GM12864 (cell line): ENCODE measurements at places on chromosomes 6 and 20.

GRCh38 chr6:138577151-138577915 lies 78.0 kb upstream of the NHSL1 start:
- no peak for DNase-seq

GRCh38 chr6:111068109-111068865 lies 19.0 kb upstream of the SLC16A10 start:
- DNase-seq: no peak

- no peak for DNase-seq
Measured at GRCh38 chr6:19719691-19720128, 117.5 kb upstream of the ID4 start.

GRCh38 chr20:61638802-61639585 lies 386.9 kb downstream of the CDH4 start:
- no peak for DNase-seq

- DNase-seq: no peak
Measured at GRCh38 chr20:19185083-19185482, 27.4 kb upstream of the SLC24A3 start.
